Left lobe of liver (tissue), 2 donors: ENCODE measurements at places on chromosomes 3 and 15. TPM values are rescaled to one million over a fixed set of nuclear protein-coding genes. Genes with fewer than 3 reads are reported as not detected.

DNA sequence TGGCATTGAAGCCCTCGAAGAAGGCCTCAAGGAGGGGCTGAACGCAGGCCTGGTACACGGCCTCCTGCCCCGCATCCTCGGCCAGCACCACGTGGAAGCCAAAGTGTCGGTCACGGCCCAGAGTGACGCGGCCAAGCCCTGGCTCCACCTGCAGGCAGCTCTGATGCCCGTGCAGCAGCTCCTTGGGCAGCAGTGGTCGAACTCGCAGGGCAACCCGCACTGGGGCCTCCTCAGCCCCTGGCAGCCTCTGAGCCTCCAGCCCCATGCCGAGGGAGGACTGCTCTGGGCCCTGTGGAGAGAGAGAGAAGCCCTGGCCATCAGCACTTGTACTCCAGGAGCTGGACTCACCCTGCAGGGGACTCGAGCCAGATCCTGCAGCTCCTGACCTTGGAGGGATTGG lies 2.6 kb downstream of the KIF7 start:
- no peak for DNase-seq

- DNase-seq = no peak
Measured at GRCh38 chr3:71429597-71429988, 153.9 kb downstream of the FOXP1 start.

The INKA1 gene
- 0.63 TPM for total RNA-seq

The LRRC34 gene
- total RNA-seq = 0.35 TPM

- no peak for DNase-seq
Measured at GRCh38 chr15:42107473-42107872, 13.1 kb upstream of the PLA2G4D start.

DNA sequence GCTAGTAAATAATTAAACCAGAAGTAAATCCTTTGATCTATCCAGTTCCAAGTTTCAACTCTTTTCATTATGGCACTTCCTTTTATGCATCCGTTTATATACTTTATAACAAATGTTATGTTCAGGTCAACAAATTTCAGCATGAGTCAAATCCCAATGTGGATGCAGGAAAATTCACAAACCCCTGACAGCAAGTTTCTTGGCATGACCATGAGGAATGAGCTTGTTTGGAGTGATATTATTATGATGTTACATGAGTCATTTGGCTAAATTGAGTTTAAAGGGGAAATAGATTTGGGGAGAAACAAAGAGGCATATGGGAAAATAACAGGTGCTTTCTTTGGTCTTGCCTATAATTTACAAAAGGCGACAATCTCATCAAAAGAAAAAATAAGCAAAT lies 32.1 kb upstream of the KCNMB2 start:
- no peak for DNase-seq

The PSTPIP1 gene
- total RNA-seq = 1.5 TPM

DNA sequence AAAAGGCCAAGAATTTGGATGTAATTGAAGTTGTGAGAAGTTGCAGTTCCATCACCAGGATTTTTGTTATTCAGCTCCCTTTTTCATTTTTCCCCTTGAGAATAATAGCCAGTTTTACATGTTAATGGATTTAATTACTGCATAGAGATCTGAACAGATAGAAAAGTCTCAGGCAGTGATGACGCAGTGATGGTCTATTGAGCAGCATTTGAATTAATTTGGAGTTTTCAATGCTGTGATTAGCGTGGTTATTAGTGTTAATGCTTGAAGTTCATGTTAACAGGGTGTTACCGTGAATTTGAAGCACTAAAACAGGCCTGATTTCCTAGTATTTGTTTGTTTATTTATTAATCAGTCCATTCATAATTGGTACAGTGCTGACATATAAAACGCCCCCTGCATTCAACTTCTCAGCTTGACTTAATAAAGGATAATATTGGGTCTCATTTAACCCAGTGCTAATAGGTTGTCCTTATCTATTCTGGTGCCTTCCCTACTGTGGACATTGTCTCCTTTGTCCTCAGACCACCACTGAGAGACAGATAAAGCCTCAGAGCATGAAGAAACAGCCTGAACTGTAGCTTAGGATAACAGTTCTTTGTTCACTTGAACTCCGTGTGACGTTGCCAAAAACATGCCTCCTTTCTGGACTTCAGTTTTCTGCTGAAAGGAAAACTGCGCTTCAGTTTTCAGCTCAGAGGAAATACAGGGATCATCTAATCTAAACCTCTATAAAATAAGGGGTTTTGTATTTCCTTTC lies 82.4 kb downstream of the RTP4 start:
- DNase-seq = no peak

- peak; percentile 58 for DNase-seq
Measured at GRCh38 chr3:10015461-10015904, 10.8 kb upstream of the FANCD2 start.

GRCh38 chr15:96736384-96736783 lies 405.9 kb downstream of the NR2F2 start:
- no peak for DNase-seq

DNA sequence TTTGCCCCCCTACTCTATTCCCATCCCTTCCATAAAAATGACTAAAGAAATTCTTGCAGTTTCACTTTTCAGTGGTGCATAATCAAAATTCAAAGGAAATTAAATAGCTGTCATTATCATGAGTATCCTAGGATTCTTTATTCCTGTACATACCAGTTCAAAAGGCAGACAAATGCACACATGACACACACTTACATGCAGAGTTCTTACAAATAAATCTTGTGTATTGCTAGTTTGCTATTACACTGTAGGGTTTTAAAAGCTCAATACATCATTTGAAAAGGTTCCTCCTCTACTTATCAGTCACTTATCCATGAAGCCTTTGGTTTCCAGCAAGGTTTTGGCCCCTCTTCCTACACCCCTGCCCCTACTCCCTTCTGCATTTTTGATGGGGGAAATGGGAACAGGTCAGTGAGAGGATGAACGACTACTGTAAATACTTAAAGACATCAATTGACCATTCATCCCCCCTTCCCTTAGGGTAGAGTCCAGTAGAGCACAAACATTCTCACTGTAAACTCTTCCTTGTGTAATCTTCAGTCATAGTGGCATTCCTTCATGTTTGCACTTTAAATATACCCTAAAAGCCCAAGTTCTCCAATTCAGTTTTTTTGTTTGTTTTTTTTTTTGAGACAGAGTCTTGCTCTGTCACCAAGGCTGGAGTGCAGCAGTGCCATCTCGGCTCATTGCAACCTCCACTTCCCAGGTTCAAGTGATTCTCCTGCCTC lies 92.6 kb downstream of the SUCLG2 start:
- no peak for DNase-seq
